ENCODE measurements at places on chromosomes 1 and 21. TPM values are rescaled to one million over a fixed set of nuclear protein-coding genes. Genes with fewer than 3 reads are reported as not detected.

The CTSS gene
- polyA plus RNA-seq, result 1.1 TPM

The EXTL2 gene
- 13.7 TPM for polyA plus RNA-seq

The ITLN2 gene
- polyA plus RNA-seq, result not detected

DNA sequence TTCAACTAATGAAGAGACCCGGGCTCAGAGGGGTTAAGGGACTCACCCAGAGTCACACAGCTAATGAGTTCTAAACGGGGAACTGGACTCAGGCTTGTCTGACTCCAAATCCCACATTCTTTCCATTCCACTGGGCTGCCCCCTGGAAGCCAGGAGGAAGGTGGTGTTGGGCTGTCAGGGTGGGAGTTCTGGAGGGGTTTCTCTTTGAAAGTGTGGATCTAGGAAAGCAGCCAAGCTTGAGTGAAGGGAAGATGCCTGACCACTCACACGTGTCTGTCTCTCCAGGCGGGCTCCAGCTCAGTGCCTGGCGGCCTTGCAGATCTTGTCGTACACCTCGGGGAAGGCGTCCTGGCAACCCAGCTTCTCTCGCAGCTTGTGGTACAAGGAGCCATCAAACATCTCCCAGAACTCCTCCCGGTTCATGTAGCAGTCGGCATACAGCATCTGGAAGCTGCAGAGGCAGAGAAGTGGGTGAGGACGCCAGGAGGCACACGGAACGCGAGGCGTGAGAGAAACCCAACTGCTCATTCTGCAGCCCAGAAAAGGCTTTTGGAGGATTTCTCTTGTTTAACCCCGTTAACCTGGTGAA, 35.0 kb downstream of the DHCR24 start:
- DNase-seq, result no peak

DNA sequence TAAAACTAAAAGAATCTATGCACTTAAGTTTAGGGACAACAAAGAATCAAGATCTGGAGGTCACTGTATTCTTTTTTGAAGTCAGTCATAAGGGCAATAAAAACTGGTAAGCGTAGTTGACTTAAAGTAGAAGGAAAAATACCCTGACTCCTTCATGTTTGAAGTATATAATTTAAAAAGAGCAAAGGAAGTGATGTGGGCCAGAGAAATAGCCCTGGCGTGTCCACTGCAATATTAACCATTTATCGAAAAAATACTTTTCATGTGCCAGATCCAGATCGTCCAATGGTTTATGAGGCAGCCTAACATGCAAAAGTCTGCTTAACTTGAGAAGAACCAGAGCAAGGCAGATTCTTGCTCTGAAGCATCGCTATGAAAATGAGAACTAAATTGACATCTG, 162.0 kb downstream of the COQ8A start:
- no peak for DNase-seq

- peak; percentile 94 for DNase-seq
These were observed 192.3 kb downstream of the SLC45A1 start for GRCh38 chr1:8510041-8510823.

GRCh38 chr1:225908013-225908640, 15.9 kb downstream of the PYCR2 start:
- no peak for DNase-seq

DNA sequence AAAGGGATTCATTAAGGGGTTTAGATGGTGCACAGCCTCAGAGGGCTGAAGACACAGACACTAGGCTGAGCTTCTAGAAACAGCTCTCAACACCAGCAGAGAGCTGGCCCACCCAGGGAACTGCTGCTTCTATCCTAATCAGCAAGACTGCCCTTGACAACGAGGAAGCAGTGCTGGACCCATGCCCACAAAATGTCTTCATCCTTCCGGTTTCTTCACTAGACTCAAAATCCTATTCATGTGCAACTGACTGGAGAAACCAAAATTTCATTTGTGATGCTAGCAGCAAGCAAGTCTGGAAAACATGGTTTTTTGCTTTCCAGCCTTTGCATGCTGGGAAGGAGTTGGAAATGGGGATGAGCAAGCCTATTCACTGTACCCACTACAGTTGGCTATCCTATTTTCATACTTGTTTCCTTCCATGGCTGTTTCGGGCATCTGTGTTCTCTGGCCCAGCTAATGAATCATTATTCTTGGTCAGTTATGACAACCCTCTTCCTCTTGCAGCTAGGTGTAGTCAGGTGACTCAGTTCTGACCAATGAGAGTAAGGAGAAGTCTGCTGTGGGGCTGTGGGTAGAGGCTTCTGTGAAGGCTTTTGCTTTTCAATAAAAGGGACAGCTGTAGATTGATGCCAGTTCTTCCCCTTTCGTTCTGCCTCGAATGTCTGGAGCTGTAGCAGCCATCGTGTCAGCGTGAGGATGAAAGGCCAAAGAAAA, 14.6 kb upstream of the TMEM61 start:
- DNase-seq, result no peak

DNA sequence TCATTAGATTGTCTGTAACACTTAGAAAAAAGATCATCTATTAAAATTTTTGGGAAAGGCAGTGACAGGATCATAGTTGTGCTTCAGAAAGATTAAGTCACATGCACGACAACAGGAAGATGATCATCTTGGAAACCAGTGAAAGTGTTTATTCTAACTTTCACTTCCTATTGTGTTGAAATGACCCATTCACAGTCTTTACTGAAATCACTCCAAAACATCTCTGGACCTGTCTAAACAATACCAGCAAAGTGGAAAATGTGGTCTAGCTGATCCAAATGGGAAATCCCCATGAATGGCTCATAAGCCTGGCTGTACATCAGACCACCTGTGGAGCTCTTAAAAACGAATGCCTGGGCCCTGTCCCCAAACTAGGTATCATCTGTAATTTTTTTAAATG, 111.1 kb upstream of the ETV3 start:
- DNase-seq, result no peak

DNA sequence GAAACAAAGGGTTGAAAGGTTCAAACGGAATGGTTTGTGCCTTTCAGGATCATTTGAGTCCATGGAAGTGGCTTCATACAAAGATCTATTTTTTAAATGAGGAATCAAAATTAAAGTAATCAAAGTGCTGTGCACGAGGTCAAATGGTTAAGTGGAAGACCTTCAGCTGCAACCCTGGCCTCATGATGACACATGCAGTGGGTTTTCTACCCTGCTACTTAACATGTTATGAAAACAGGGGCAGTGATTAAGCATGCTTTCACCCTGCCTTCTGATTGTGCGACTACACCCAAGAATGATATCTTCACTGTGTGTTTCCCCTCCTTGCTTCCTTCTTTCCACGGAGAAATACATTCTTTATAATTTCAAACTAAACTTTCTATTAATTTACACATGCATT, 604.2 kb downstream of the LRRIQ3 start:
- no peak for DNase-seq
